ENCODE measurements at places on chromosomes 13 and 19.

DNA sequence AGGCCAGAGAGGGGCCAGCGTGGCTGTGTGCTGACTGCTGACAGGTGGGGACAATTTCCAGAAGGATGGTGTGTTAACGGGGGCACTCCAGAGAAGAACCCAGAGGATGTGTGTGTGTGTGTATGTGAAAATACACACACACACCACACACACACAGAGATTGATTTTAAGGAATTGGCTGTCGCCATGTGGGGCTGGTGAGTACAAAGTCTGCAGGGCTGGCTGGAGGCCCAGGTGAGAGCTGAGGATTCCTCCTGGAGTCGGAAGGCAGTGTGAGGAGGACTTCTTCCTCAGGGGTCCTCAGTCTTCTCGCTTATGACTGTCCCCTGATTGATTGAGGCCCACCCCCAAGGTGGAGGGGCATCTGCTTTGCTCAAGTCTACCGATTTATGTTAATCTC lies 7.6 kb upstream of the GJB6 start:
- no peak for DNase-seq

GRCh38 chr13:51317262-51317661 lies 22.2 kb upstream of the SERPINE3 start:
- DNase-seq = no peak

DNA sequence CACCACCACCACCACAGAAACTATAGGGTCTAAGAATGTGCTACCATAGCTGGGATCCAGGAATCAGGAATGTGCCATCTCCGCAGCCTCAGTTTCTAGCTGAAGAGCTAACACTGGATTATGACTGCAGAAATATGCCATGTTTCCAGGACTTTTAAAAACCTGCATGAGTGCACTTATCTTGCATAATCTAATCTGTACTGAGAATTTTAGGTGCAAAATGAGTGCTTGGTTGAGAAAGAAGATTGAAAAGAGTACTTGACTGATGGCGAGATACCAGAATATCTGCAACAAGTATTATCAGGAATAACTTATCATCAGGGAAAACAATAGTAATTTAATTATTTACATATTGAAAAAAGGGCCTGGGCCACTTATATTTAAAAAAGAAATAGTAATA lies 97.2 kb upstream of the FAM216B start:
- DNase-seq = no peak

- no peak for DNase-seq
Observed at GRCh38 chr19:30403203-30403985, 31.2 kb downstream of the ZNF536 start.
